ENCODE measurements at places on chromosomes 6 and 20.

DNA sequence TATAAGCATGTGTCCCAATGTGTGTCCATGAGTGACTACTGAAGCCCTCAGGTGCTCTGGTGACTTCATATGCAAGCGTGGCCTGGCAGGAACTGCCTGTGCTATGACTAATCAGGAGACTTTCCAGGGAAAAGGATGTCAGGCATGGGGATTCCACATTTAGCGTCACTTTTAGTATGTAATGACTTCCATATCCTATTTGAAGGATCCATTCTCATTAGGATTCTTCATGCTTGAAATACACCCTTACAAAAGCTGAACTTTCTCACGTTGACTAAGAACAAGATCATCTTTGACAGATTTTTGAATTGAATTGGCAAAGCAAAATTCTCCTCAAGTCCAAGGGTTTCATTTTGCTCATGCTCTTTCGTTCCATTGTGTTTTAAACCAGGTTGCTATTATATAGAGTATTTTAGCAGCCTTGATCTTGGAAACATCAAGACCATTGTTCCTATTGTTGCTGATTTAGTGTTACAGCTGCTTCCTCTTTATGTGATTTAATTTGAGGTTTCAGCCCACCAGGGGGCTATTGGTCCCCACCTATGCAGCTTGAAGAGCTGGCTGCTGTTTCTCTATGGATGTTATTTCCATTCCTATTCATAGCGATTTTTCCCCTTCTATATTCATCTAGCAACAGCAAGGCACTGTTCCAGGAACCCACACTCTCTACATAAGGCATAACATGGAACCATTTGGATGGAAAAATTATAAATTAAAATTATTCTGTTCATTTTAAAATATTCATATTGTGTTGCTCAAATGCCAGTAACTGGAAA is 418.6 kb downstream of the CDKAL1 start:
- DNase-seq: no peak

GRCh38 chr6:69105288-69105687 is 470.2 kb downstream of the ADGRB3 start:
- DNase-seq: no peak

- no peak for DNase-seq
Observed at GRCh38 chr20:38143646-38144554, 21.2 kb downstream of the TGM2 start.

- no peak for DNase-seq
Observed at GRCh38 chr6:25329982-25330381, 50.8 kb downstream of the CARMIL1 start.

- DNase-seq: no peak
Observed at GRCh38 chr20:24131281-24131680, 142.7 kb upstream of the GGTLC1 start.

- DNase-seq: no peak
Observed at GRCh38 chr20:25215521-25215920, 20.0 kb downstream of the ENTPD6 start.

DNA sequence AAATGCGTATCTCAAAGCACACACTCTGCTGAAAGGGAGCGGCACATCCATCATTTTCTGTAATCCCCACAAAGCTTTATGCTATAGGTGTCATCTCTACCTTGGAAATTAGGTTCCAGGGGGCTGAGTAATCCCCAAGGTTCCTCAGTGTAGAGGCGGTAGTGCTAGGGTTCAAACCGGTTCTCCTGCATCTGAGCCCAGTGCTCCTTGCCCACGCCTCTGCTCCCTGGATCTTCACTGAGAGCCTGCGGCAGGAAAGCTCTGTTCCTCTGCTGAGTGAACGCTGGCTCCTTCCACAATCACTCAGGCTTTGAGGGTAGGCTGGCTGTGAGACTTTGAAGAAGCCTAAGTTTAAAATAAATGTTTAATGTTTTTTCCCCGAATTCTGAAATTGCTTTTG is 24.9 kb downstream of the SLC22A23 start:
- DNase-seq: no peak

- no peak for DNase-seq
Observed at GRCh38 chr6:17957086-17957485, 30.3 kb downstream of the KIF13A start.

- DNase-seq: peak; percentile 91
Observed at GRCh38 chr6:31739639-31740396, at the start of gene MSH5. Gene MSH5 (plus strand): TSS chr6:31740005. CDS start chr6:31740467, 462 bp downstream.

DNA sequence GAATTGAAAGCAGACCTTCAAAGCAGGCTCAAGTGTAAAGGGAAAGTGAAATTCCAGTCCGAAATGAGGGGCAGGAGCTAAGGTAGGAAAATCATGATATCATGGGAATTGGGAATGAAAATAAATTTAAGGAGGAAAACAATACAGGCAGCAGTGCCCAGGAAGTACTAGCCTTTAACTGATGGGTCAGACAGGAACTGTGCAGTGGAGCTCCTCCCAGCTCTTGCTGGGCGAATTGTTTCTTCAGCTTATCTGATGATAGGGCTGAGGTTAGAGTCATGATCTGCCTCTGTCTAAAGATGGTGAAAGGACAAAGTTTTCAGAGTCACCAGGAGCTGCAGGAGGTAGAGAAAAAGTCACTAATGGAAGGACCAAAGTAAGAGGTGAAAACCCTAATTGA is 457.9 kb upstream of the PTCHD4 start:
- no peak for DNase-seq

DNA sequence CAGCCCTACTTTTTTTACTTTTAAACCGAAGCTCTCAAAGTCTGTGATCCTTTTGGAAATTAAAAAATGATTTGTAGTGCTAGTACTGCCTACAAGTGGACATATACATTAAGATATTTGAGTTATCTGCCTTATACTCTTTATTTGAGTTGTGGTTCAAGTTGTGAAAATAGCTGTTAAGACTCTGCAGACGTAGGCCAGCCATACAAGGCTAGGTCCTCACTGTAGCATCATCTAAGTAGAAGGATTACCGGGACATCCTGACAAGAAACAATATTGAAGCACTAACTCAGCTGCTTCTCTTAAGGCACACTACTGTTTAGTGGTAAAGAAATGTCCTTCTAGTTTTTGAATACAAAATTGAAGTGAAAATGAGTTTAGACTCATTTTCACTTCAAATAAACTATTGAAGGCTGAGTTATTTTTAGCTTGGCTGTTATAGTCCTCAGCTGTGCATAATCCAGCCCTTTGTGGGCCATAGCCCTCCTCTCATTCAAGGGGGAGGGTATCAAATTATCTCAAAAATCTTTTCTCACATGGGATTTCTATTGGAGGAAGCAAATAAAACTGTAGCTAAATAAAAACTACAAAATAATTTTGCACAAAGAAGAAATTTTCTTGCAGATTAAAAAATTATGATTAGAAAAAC is 68.1 kb downstream of the JAG1 start:
- DNase-seq: no peak

DNA sequence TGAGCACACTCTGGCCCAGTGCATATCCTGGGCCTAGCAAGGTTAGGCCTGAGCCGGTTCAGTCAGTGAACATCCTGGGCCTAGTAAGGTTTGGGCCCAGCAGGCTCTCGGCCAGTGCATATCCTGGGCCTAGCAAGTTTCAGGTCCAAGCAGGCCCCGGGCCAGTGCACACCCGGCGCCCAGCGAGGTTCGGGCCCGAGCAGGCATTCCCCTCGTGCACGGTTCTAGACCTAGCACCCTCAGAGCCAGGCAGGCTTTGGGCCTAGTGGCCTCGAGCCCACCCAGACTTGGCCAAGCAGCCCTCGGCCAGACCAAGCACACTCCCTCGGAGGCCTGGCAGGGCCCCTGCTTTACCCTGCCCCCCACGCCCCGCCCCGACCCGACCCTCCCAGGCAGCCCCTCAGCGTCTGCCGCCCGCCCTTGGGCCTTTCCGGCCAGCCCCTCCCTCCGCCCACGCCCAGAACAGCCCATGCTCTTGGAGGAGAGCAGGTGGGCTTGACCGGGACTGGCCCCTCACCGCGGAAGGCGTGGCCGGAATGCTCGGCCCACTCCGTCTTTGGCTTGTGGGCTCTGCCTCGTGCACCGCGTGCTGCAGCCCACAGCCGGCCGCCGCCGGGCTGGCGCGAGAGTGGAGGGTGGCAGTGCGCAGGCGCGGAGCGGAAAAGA is at the start of gene CTCFL:
Gene CTCFL (minus strand): TSS at position 630 of the 666 bp plus-strand sequence. CDS start 935 bp downstream, outside the sequence.
- DNase-seq: no peak

DNA sequence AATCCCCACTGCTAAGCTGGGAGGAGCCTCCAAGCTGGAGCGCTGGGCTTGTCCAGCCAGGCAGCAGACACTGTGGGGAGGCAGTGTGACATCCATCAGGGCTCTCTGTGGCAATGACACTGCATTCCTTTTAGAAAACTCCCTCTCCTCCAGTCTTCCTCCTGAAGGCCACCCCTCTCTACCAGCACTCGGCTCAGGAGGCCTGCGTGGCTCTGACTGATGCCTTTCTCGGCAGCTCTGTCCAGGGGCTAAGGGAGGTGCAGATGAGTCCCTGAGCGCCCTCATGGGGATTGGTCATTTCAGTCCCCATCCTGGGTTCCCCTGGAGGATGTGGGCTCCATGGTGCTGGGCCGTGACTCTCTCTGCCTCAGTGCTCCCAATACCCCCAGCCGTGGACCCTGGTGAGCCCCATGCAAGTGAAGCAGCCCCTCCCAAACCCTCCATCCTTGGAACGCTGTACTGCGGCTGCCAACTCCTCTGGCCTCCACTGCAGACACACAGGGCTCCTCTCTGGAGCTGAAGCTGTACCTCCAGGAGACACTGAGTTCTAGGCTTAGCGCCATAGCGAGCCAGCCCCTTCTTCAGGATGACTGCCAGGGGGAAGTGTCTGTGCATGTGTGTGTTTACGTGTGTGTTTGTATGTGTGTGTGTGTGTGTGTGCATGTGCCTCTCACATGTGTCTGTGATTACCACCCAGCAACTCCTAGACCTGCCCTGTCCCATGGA is 209.6 kb downstream of the ERMARD start:
- no peak for DNase-seq

- DNase-seq: no peak
Observed at GRCh38 chr20:25493137-25493536, 85.7 kb downstream of the GINS1 start.

GRCh38 chr6:44003345-44004061 is 123.7 kb downstream of the MRPL14 start:
- DNase-seq: no peak

DNA sequence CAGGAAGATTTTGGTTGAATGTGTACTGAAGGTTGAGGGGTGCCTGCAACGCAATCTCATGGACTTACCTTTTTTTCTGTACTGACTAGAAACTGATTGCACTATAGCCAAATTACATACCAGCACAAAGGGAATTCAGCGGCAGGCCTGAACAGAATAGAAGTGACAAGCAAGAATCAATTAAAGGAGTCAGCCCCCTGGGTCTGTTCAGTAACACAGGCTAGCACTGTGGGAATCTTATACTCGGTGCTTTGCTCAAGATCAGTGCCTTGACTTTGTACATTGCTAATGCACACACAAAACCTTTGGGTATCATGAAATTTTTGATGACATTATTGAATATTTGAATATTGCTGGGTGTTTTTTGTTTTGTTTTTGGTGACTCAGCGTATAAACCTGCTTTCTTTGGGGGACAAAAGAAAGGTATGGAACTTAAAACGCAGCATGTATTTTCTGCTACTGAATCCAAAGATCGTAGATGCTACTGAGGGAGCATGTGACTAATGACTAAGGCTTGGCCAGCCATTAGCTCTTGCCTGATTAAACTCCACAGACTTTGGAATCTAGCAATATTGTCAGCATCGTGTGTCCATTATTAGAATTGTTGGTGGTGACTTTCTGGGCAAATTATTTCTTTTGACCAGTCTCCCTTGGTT is 236.6 kb downstream of the ARID1B start:
- DNase-seq: no peak

- DNase-seq: no peak
Observed at GRCh38 chr6:131838051-131838450, 30.2 kb downstream of the ENPP1 start.

GRCh38 chr20:51489611-51490010 is 52.9 kb downstream of the NFATC2 start:
- no peak for DNase-seq

DNA sequence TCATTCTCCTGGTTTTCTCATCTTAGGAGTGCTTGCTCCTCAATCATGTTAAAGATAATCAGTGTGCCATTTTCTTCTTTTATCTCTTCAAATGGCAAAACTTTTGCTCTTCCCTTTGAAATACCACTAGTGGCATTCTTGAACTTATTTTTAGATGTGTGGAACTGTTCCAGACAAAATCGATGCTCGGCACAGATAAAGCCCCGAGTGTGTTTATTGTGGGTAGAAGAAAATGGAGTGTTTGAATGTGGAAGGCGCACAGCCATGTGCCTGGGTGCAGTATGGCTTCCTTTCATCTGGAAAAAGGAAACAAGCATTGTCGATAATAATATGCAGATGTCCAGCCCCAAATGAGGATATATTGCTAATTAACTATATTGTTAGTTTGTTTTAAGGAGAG is 42.4 kb downstream of the ISM1 start:
- no peak for DNase-seq

DNA sequence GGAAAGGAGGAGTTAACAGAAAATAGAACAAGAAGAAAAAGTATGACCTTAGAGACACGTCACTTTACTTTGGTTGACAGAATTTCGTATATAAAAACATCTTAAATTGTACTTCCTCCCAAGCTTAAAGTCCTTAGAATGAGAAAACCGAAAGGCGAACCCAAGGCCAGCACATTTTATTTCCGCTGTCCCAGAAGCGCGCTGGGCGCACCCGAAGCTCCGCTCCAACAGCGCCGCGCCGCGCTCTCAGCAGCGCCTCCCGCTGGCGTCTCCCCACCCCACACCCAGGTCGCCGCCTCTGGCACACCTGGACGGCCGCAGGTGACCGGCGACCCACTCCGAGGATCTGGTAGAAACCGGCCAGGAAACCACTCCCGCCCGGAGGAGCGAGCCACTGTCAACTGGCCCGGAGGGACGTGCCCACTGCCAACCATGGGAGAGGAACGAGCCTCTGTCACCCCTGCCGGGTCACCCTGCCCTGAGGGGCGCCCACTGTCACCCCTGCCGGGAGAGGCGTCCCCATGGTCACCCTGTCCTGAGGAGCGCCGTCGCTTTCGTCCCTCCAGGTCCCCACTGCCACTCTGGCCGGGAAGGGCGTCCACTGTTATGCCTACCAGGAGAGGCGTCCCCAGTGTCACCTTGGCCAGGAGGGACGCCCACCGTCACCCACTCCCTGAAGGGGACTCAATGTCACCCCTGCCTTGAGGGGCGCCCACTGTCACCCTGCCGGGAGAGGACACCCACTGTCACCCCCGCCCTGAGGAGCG is 824 bp downstream of the MPC1 start:
- DNase-seq: peak; percentile 24

GRCh38 chr20:41318271-41318649 is 729 bp upstream of the ZHX3 start:
- DNase-seq: no peak

- no peak for DNase-seq
Observed at GRCh38 chr6:2751871-2752270, 1.1 kb upstream of the MYLK4 start.

DNA sequence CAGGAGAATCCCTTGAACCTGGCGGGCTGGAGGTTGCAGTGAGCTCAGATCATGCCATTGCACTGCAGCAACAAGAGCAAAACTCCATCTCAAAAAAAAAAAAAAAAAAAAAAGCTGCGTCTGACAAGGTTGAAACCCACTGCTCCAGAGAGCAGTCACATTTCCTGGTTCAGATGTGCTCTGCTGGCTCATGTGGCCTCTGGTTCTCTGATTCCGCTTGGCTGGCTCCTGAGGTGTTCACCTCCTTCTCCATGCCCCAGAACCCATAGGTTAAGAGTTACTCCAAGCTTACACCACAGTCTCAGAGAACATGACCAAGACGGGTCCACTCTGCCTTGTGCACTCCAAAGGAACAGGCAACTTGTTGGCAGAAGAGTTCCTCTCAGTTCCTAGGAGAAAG is 8.8 kb upstream of the CNR1 start:
- no peak for DNase-seq

GRCh38 chr6:162845972-162846371 is 118.2 kb downstream of the PACRG start:
- DNase-seq: no peak

- DNase-seq: no peak
Observed at GRCh38 chr6:134727081-134727480, 222.8 kb downstream of the ALDH8A1 start.
